K562 (cell line): ENCODE measurements at places on chromosomes 3 and 15. TPM values are rescaled to one million over a fixed set of nuclear protein-coding genes. Genes with fewer than 3 reads are reported as not detected.

Gene SLCO3A1
- 0.25 and 0.84 TPM in 2 replicates for total RNA-seq

Gene SMCO1
- total RNA-seq = 0.20 TPM in 1 of 2 replicates, not detected in the other

Gene TMEM108
- total RNA-seq = 9.9 and 11.1 TPM in 2 replicates

Gene VIPR1
- total RNA-seq = 0.34 and 0.38 TPM in 2 replicates

Gene AGTR1
- total RNA-seq = 0.07 TPM in 1 of 2 replicates, not detected in the other

Gene ADCY5
- total RNA-seq = 0.13 TPM in 1 of 2 replicates, not detected in the other

Gene DOCK3
- total RNA-seq = 0.02 TPM in 2 replicates

Gene CELF6
- not detected in 2 replicates for total RNA-seq

Gene FOXL2
- 21.4 and 22.1 TPM in 2 replicates for total RNA-seq

GRCh38 chr15:74370471-74370870 is 3.0 kb upstream of the CYP11A1 start:
- DNase-seq = no peak
- no peak overlapping the region for H3K4me3 ChIP-seq
- peaks cover 25% of the 10 kb centered on the region for H3K4me1 ChIP-seq
- H3K36me3 ChIP-seq = no peaks in the 10 kb centered on the region
- no peak overlapping the region for H3K27ac ChIP-seq

DNA sequence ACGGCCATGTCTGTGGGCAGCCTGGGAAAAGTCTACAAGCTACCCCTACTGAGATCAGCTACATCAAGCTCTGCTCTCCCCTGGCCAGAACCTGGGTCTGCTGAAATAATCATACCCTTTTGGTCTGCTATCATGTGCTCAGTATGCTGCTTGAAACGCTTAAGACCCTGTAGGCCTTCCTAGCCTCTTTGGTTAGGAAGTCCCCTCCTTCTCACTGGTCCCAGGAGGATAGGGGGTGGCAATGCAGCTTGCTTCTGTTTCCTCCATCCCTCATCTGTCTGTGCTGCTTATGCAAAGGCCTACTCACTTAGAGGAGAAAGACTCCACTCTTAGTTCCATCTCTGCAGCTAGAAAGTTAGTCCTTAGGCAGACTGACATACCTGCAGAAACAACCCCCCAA is 118.2 kb upstream of the RASGRP1 start:
- 0 out of 3 replicates have a peak, but pooled peaks cover 2% of the 10 kb centered on the region for H3K27me3 ChIP-seq
- no peaks in the 10 kb centered on the region for H3K36me3 ChIP-seq
- H3K4me3 ChIP-seq = no peak overlapping the region
- H3K27ac ChIP-seq = no peak overlapping the region
- no peaks in the 10 kb centered on the region for H3K4me1 ChIP-seq

DNA sequence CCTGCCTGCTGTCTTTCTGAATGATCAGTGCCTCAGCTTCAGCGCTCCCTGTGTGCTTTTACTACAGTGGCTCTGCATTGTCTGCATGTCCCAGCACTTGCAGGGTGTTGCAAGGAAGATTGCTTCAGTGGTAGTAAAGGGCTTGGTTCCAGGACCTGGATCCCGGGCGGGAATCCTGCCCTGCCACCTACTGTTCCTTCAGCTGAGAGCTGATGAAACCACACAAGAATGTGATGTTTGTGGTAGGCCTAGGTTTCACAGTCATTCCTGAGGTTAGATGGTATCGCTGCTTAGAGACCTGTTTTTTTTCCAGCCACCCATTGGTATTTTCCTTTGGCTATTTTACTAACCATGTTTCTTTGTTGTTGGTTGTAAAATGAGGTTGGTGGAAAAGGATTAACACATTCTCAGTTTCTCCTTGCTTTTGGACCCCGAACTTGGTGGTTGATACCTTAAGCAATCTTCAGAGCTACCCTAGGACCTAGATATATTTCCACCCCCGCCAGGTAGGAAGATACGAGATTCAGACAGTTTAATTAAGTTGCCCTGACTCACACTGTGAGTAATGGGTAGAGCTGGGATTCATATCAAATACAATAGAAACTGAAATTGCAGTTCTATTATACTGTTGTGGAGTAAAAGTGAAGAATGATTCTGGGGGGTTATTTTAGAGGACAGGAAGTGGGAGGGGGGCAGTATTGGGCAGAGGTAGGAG is 11.4 kb downstream of the GPR87 start:
- peaks cover 9% of the 10 kb centered on the region; the same call in 1 of the 2 replicates for H3K27me3 ChIP-seq
- no peaks in the 10 kb centered on the region for H3K4me1 ChIP-seq
- no peaks in the 10 kb centered on the region for H3K36me3 ChIP-seq
- H3K27ac ChIP-seq = no peak overlapping the region

DNA sequence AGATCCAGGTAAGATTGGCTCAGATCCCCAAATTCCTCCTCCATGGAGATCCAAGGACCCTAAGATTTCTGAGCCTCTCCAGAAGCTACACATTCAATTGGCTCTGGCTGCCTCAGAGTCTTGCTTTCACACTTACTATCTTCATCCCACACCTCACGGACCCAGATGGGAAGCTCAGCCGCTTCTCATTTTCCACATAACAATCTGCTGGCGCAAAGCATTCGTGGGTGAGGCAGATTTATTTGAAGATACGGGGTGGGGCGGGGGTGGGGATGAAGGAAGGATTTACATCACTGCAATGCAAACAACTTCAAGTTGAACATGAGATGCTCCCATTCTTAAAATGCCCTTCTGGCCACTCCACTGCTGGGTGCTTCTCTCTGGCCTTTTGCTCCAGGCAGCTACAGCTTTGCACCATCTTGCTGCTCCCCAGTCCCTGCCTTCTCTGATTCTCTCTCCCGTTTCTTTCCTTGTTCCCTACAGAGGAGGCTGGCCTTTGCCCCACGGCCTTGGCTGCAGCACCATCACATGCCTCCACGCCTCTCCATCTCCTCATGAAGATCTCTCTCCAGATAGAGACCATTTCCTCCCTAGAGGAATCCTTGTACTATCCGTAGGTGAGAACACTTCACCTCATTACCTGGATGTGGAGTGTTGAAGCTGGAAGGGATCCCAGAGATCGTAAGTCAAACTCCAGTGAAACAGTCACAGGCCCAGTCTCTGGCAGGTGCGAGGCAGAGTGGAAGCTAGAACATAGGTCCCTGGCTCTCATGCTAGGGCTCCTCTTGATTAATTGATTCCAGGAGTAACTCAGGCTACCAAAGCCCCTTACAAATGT is 175.9 kb downstream of the RPLP1 start:
- H3K36me3 ChIP-seq = no peaks in the 10 kb centered on the region
- no peak for DNase-seq
- no peak overlapping the region for H3K27ac ChIP-seq
- no peaks in the 10 kb centered on the region for H3K4me1 ChIP-seq

DNA sequence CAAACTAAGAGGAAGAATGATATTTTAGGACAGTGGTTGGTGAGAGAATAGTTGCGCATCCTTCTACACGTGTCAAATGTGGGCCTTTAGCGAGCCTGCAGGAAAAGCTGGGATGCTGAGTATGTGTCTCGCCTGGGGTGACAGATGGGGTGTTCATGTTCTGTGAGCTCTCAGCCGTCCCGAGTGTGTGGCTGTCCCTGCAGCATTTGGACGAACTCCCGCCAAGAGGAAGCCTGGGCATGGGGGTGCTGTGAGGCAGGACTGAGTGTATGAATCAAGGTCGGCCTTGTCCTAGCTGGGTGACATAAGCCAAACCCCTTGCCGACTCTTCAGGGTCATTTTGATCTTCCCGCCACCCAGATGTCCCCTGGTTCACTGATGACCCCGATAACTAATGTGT is 94.8 kb downstream of the CACNA1D start:
- H3K27ac ChIP-seq = no peak overlapping the region
- H3K36me3 ChIP-seq = no peaks in the 10 kb centered on the region
- no peaks in the 10 kb centered on the region for H3K4me1 ChIP-seq
- H3K4me3 ChIP-seq = no peak overlapping the region

DNA sequence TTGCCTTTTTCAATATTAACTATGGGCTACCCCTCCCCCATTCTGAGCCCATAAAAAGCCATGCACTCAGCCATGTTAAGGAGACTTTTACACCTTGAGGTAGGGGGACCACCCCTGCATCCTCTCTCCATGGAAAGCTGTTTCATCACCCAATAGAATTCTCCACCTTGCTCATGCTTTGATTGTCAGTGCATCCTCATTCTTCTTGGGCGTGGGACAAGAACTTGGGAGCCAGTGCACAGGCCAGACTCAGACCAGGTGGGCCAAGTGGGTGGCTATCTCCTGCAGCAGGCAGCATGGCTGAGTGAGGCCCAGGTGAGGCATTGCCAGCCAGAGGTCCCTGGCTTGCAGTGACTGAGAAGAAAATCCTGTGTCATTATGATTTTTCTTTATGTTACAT is 357.4 kb upstream of the CDIN1 start:
- no peaks in the 10 kb centered on the region for H3K4me1 ChIP-seq
- no peak overlapping the region for H3K27ac ChIP-seq
- H3K36me3 ChIP-seq = no peaks in the 10 kb centered on the region
- H3K27me3 ChIP-seq = no peaks in the 10 kb centered on the region
- no peak overlapping the region for H3K4me3 ChIP-seq

GRCh38 chr15:38535491-38536200 is 29.0 kb downstream of the RASGRP1 start:
- no peaks in the 10 kb centered on the region for H3K27me3 ChIP-seq
- no peak for DNase-seq
- H3K27ac ChIP-seq = no peak overlapping the region
- H3K4me3 ChIP-seq = no peak overlapping the region
- no peaks in the 10 kb centered on the region for H3K36me3 ChIP-seq
- peaks cover 3% of the 10 kb centered on the region; the same call in 2 of the 3 replicates for H3K4me1 ChIP-seq

GRCh38 chr15:43094416-43095030 is 11.3 kb downstream of the UBR1 start:
- DNase-seq = no peak
- H3K4me3 ChIP-seq = no peak overlapping the region
- peaks cover 11% of the 10 kb centered on the region for H3K4me1 ChIP-seq
- H3K36me3 ChIP-seq = peaks cover 45% of the 10 kb centered on the region

DNA sequence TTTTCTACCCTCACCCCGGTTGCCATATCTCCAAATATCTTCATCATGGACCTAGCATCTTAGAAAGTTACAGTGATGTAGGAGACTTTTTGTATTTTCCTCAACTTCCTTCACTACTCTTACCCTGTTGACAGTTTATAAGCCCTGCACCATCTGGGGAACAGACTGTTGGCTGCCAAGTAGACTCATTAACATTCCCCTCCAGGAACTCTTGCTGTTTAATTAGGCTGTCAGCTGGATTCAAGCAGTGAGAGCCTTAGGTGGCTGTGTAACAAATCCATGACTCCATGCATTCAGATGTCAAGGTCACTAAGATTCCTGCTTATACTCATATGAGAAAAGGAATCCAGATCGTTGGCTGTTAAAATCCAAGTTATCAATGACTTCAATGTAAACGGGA is 198.3 kb downstream of the NAALADL2 start:
- DNase-seq = no peak
- no peaks in the 10 kb centered on the region for H3K27me3 ChIP-seq
- no peaks in the 10 kb centered on the region for H3K36me3 ChIP-seq
- no peak overlapping the region for H3K4me3 ChIP-seq
- no peaks in the 10 kb centered on the region for H3K4me1 ChIP-seq
- H3K27ac ChIP-seq = no peak overlapping the region

DNA sequence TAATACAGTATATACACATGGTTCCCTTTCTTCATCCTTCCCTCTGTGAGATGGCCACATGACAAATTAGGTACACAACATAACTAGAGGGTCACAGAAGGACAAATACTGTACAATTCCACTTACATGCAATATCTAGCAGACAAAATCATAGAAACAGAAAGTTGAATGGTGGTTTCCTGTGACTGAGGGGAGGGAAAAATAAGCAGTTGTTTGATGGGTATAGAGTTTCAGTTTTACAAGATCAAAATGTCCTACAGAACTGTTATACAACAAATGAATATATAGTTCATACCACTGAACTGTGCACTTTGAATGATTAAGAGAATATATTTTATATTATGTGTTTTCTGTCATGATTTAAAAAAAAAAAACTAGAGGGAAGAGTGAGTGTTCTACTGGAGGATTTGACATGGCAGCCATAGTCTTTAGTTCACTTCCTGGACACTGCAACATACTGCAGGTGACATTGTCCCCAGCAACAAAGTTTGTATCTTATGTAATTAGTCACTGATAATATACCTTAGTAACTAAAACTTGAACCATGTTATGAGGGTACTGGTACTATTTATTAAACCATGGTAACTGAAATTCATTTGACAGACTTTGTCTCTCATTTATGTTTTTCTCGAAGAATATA is 37.2 kb downstream of the CCDC54 start:
- no peaks in the 10 kb centered on the region for H3K27me3 ChIP-seq
- no peaks in the 10 kb centered on the region for H3K36me3 ChIP-seq
- H3K4me3 ChIP-seq = no peak overlapping the region
- no peak for DNase-seq
- H3K27ac ChIP-seq = no peak overlapping the region
- no peaks in the 10 kb centered on the region for H3K4me1 ChIP-seq

GRCh38 chr15:27238707-27239423 is 267.9 kb downstream of the GABRG3 start:
- H3K4me3 ChIP-seq = no peak overlapping the region
- H3K27me3 ChIP-seq = no peaks in the 10 kb centered on the region
- no peak for DNase-seq
- no peaks in the 10 kb centered on the region for H3K36me3 ChIP-seq

DNA sequence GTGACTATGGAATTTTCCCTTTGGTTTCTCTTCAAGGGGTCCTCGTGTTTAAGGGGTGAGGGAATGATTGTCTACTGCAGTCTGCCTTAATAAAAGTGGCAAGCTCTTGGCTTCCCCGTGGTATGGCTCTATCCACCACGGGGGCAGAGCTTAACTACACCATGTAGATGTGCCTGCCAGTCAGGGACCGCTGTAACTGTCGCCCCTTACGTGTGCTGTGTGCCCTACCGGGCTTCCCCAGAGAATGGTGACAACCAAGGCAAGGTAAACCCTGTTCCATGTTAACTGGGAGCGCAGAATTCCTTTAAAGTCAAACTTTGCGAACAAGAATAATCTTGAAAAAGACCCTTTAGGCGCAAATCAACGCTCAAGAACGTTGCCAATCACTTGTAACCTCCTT is 966 bp upstream of the C3orf80 start:
- no peaks in the 10 kb centered on the region for H3K36me3 ChIP-seq
- peaks cover 21% of the 10 kb centered on the region for H3K4me1 ChIP-seq

DNA sequence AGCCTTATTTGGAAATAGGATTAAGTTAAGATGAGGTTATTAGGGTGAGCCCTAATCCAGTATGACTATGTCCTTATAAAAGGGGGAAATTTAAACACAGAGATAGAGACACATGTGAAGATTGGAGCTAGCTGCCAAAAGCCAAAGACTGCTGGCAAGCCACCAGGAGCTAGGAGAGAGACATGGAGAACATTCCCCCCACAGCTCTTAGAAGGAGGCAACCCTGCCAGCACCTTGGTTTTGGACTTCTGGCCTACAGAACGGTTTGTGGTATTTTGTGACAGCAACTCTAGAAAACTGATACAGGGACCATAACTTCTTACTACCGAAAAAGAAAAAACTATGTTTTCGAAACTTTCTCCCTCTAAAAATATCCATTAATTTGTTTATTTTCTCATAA is 245.3 kb upstream of the RARB start:
- no peak overlapping the region for H3K4me3 ChIP-seq
- DNase-seq = no peak
- H3K27ac ChIP-seq = no peak overlapping the region
- no peaks in the 10 kb centered on the region for H3K36me3 ChIP-seq
- H3K27me3 ChIP-seq = no peaks in the 10 kb centered on the region
